ENCODE measurements at places on chromosomes 5 and 9.

GRCh38 chr9:68541568-68541967, 885 bp upstream of the TMEM252 start:
- DNase-seq = no peak

DNA sequence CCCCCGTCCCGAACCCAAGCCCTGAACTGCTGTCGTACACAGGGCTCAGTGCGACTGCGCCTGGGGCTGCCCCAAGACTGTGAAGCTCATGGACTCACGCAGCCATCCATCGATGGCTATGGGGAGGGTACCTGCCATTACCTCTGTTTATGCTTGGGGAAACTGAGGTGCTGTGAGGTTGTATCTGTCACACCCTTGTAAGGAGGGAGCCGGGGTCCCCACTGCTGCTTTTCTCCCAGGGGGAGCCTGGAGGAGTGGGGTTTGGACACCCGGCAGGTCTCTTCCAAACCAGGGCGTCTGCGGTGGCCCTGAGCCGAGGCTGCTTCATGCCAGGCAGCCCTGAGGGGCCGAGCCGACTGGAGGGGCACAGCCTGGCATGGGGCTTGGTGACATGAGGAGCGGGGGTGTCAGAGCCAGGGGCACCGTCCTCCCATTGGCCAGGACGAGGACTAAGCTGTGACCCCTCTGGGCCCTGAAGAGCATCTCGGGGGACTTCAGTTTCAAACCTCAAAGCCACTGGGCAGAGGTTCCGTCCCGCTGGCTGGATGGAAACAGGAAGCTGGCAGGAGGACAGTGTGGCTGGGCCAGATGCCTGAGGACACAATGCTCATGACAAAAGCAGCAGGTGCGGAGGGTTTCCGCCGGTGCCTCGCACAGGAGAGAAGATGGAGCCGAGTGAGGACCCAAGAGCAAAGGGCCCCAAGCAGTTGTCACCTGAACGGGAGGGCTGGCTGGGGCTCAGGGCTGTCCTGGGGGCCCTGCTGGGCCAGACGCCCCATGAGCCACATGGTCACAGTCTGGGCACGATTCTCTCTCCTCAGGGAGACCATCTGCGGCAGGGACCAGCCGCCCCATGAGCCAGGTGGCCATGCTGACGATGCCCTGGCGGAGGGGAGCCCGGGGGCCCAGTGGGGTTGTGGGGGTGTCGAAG, 54.4 kb upstream of the EXOC3 start:
- no peak for DNase-seq

GRCh38 chr9:35236692-35237091, 74.9 kb downstream of the UNC13B start:
- DNase-seq = no peak

- no peak for DNase-seq
These were observed 43.0 kb downstream of the STRBP start for GRCh38 chr9:123225374-123225813.

DNA sequence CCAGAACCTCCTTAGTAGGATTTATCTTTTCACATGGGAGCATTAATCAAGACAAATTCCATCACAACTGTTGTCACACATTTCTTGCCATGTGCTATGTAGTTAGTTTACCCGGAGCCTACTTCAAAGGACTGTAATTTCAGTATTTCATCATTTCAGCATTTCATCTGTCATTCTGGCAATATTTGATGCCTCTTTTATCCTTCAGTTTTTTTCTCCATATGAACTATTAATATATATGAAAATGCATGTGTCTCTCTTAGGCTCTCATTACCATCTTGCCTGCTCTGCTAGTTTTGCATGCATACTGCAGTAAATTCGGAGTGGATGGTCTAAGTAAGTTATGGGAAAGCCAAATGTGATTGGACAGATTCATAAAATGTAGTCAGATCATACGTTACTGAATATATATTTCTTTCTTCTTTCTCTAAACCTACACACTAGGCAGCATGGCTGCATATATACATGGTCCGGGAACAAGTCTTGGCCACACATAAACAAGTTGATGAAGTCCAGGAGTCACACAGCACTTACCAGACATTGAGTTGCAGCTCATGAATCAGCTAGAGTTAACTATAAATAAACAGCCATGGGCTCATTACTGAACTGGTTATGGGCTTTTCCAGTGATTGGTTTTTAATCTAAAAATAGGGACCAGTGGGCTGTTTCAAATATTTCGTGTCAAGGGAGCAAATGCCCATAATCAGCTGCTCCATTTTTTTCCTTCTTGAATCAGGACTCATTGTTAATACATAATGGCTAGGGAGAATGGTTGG, 46.6 kb downstream of the SPATA31D1 start:
- no peak for DNase-seq

DNA sequence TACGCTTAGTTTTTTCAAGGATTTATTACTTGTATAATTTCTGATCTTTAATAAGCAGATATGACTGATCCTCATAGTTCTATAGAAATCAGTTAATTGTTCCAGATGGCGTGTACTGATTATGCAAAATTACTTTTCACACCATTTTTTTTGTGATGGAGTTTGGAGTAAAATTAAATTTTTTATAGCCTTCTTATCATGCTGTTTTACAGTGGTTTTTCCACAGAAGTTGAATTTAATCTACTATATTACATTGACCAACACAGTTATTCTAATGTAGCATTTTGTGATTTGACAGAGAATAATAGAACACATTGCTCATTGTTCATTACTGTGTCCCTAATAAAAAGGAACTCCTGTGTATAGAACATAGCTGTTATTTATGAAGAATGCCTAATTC, 111.1 kb downstream of the MVB12B start:
- no peak for DNase-seq

DNA sequence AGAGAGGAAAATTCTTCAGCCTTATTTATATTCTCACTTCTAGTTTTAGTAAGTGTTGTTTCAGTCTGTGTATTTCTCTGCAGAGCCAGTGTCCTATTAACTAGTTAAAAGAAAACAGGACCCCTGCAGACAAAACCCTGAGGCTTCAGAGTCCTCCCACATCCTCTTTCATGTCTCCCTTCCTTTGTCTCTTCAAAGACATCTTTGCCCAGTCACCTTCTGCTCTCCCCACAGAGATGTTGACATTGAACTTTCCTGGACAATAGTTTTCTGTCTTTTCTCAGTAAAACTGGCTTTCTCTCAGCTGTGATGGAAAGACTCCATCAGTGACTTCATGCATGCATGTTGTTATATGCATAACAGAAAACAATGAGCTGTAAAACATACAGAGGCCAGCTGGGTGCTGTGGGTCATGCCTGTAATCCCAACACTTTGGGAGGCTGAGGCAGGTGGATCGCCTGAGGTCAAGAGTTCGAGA, 20.2 kb downstream of the GRAMD2B start:
- no peak for DNase-seq

- DNase-seq = no peak
These were observed 75.5 kb downstream of the UNC13B start for GRCh38 chr9:35237311-35237710.

DNA sequence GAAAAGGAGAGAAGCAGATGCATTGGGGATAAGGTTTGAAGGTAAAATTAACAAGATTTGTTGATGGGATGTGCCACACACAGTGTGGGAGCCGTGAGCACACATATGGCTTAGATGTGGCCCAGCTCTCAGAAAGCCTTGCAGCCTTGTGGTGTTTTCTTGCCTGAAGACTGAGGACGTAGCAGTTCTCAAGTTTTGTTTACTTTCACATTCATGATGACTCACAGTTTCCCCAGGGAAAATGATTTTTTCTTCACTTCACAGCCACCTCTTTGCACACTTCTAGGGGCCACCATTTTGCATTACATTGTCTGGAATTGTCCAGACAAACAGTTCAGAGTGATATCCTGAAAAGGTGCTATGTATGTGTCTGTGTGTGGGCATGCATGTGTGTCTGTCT, 126.2 kb downstream of the BASP1 start:
- DNase-seq = no peak

DNA sequence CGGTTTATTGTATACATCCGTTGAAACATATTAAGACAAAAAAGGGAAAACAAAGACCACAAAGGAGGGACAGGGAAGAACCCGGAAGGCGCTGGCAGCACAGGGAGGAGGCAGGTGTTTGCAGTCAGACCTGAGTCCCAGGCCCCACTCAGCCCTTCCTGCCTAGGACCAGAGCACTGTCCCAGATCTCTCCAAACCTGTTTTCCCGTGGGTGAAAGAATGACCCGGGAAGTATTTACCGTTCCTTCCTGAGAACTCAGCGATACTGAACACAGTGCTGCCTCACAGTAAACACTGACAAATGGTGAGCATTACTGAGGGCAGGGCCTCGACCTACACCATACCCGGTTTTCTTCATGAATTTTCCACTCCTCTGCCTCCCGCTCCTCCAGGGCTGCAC, 1.2 kb downstream of the ABO start:
- DNase-seq = no peak

DNA sequence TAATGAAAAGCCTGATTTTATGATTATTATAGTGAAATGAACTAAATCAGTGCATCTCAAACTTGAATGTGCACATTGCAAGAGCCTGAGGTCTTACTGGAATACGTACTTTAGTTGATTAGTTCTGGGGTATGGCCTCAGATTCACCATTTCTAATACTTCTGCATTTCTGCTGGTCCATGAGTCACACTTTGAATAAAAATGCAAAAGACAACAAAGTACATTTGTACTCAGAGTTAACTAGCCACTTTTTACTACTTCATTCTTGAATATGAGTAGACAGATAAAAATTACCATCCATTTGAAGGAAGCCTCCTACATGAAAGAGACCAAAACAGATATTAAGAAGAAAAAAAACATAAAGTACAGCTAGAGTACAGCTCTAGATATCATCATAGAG, 27.1 kb upstream of the PRR16 start:
- no peak for DNase-seq

GRCh38 chr5:157479166-157479565, 19.2 kb downstream of the NIPAL4 start:
- DNase-seq = no peak

- no peak for DNase-seq
These were observed 178.2 kb downstream of the PAM start for GRCh38 chr5:102933316-102933715.

DNA sequence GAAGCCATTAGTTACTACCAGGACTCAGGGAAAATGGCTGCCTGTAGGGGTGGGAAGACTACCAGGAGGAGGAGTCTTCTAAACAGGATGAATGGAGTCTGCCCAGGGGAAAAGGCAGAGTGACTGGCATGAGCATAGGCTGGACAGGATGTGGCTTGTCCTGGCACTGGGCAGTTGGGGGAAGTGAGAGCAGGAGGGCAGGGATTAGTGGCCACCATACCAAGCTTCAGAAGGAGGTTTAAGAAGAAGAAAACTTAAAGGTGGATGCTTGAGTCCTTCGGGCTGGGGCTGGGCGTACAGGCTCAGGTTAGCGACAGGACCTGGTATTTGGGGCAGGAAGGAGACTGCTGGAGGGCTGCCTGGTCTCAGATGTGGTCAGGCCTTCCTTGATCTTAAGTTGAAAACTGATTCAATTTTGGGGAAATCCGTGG, 5.0 kb upstream of the NSD1 start:
- no peak for DNase-seq

DNA sequence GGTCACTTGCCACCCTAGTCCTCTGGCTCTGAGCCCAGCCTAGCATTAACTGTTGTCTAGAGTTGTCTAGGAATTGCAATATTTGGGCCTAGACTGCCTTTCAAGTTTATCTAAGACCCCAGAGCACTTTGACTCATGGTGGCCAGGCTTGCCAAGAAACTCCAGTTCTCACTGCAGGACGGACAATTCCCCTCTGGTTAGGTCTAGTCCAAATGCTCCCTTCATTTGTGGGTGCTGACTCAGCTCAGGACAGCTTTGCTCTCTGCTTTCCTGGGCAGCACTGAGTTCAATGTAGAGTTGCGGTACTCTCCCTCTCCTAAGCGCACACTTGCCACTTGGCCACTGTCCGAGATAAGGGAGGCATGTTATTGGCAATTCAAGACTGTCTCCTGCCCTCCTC, 619.4 kb downstream of the TLE1 start:
- DNase-seq = no peak

DNA sequence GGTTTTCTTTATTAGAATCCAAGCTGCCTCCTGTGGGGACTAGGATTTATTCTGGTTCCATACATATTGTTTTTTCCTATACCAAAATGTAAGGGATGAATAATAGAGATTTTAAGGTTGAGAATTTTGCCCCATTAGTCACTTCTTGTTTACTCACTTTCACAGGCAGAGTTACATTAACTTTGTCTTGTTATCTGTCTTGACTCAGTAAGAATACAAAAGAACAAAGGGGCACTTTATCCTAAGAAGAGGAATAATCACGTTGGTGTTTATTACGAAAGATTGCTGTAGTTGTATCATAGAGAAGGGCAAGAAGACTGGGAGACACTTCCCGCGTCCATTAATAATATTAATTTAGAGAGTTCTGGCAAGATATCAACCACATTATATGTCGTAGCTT, 599.7 kb upstream of the FTMT start:
- no peak for DNase-seq

DNA sequence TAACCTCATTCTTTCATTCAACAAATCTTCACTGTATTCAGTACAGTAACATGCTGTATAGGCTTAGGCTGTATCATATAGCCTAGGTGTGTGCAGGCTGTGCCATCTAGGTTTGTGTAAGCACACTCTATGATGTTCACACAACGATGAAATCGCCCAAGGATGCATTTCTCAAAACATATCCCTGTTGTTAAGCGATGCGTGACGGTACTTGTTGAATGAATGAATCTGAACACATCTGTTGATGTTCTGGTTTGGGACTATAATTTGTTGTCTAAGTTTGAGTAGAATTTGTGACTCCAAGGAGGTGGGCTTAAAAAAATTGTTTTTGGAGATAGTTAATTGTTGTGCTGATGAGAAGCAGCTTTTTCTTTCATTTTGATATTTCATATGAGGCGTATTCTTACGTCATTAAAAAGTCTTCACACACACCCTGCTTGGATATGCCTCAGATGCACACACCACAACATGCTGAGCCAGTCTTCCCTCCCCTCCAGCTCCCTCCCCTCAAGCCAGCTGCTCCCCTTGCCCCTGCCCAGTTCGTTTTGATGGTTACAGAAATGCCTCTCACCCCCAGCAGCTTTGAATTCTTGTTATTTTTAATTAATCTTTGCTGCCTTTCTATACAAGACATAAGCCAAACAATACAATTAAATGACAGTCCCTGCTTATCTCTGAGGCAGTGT, 5.5 kb upstream of the PSAT1 start:
- DNase-seq = no peak
